ENCODE measurements at places on chromosomes 12 and 14. TPM values are rescaled to one million over a fixed set of nuclear protein-coding genes. Genes with fewer than 3 reads are reported as not detected.

PKP2 gene
- 7.9 TPM for total RNA-seq

SLC25A21 gene
- total RNA-seq = 1.2 TPM

CATSPERB gene
- not detected for total RNA-seq

SIRT4 gene
- 0.90 TPM for total RNA-seq

TEAD4 gene
- total RNA-seq = 46.1 TPM

GRIP1 gene
- 3.5 TPM for total RNA-seq

LRTM2 gene
- not detected for total RNA-seq

Data from A549 treated with Hydrocortisone at 1 μM for 4 hours (cell line).